ENCODE measurements at places on chromosomes 16 and 17. TPM values are rescaled to one million over a fixed set of nuclear protein-coding genes. Genes with fewer than 3 reads are reported as not detected.

The SDR42E2 gene
- not detected for total RNA-seq

The ZNF23 gene
- 6.7 TPM for total RNA-seq

The ANKFY1 gene
- total RNA-seq = 32.4 TPM

The WSCD1 gene
- 54.1 TPM for total RNA-seq

The RFWD3 gene
- total RNA-seq = 20.9 TPM

The CAMKK1 gene
- total RNA-seq = 3.7 TPM

The CD300LB gene
- total RNA-seq = not detected

All from glomerular endothelial cell (primary cell).